ENCODE measurements at places on chromosomes 1 and 21.

DNA sequence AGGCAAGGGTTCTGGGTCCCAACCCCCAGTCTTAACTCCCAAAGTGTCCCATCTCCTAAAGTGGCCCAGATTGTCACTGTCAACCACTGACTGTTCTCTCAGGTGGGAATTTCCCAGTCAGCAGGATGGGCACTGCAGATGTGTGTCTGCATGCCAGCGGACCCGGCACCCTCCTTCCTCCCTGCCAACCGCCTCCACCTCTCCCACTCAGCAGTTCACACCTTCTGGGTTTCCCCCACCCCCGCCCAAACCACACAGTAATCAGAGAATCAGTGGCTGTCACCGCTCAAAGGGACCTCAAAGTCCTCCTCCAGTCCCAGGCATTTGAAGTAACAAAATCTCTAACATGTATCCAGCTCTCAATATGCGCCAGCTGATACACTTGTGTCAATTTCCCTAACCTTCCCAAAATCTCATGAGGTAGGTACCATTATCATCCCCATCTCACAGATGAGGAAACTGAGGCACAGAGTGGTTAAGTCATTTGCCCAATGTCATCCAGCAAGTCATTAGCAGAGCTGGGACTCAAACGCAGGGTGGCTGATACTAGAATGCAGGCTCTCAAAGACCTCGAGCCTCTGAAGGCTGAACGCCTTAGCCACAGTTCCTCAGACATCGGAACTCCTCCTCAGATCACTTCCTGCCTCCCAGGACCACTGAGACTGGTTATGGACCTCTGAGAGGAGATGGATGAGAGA is 4.8 kb downstream of the RUNX3 start:
- peak; percentile 59 for DNase-seq

- no peak for DNase-seq
Observed at GRCh38 chr1:160567858-160568682, 11.2 kb downstream of the CD84 start.

GRCh38 chr1:145747398-145748247 is 28.3 kb downstream of the CD160 start:
- no peak for DNase-seq

- DNase-seq: no peak
Observed at GRCh38 chr1:235240960-235241359, 79.9 kb upstream of the RBM34 start.

- DNase-seq: no peak
Observed at GRCh38 chr1:157202331-157202730, 64.1 kb upstream of the ETV3 start.

- DNase-seq: no peak
Observed at GRCh38 chr1:87888446-87888845, 559.8 kb downstream of the LMO4 start.

GRCh38 chr1:170192546-170192945 is 46.8 kb downstream of the NTMT2 start:
- DNase-seq: no peak

DNA sequence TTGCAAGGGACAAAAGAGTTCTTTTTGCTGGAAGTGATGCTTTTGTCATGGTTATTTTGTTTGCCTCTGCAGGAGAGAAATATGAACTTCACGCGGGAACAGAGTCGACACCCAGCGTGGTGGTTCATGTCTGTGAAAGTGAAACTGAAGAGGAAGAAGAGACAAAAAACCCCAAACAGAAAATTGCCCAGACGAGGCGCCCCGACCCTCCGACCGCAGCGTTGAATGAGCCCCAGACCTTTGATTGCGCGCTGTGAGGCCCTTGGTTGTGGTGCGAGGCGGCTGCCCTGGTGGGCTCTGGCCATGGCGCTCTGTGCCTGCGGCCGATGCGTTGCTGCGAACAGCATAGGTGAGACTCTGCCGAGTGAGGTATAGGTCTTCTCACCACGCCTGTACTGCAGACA is 20.9 kb upstream of the NCMAP start:
- peak; percentile 71 for DNase-seq

DNA sequence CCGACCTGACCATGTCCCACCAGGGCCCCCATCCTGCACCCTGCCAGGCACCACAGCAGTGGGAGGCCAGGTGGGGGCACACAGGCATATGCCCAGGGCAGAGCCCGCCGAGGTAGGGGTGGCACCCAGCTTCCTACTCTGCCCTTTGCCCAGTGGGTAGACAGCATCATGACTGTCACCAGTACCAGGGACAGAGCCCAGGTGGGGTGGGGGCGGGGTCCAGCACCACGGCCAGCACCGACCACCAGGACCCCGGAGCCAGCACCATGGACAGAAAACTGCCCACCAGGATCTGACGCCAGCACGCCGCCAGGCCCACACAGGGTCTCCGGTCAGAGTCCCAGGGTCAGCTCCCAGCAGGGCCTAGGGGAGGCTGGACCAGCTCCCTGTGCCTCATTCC is 3.8 kb downstream of the TAS1R3 start:
- DNase-seq: no peak

GRCh38 chr1:224541072-224541790 is 74.9 kb upstream of the CNIH3 start:
- DNase-seq: no peak

DNA sequence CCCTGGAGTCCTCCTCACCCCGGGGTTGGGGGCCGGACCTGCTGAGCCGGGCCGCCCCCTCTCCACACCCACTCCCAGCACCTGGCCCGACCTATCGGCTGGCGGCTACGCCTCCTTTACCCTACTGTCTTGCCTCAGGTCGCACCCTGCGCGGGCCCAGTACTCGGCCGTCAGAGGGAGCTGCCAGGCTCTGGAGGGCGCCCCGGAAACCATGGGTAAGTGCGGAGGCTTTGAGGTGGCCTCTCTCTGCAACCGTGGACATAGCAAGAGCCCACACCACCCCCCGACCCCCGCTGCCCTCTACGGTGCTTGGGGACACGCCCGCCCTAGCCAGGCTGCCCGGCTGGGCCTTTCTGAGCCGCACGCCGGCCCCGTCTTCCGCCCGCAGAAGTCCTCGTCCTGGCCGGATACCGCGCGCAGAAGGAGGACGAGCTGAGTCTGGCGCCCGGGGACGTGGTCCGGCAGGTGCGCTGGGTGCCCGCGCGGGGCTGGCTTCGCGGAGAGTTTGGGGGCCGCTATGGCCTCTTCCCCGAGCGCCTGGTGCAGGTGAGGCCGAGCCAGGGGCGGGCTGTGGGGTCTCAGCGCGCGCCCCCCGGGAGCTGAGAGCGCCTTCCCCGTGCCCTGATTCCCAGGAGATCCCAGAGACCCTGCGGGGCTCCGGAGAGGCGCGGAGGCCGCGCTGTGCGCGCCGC is at the start of gene SH3D21:
TSS of gene SH3D21 (plus strand) at position 159 of the 692 bp plus-strand sequence. CDS start at position 212, 53 bp downstream.
- no peak for DNase-seq

GRCh38 chr21:38436341-38436740 is 61.9 kb downstream of the ERG start:
- no peak for DNase-seq

- DNase-seq: peak; percentile 20
Observed at GRCh38 chr1:32361674-32362473, 411 bp downstream of the FAM229A start.

GRCh38 chr1:156111355-156111962 is 3.1 kb upstream of the LMNA start:
- DNase-seq: no peak

- no peak for DNase-seq
Observed at GRCh38 chr1:52738893-52739292, 12.6 kb downstream of the ZYG11B start.

GRCh38 chr1:16206547-16207317 is 5.7 kb downstream of the ARHGEF19 start:
- peak; percentile 89 for DNase-seq

- no peak for DNase-seq
Observed at GRCh38 chr1:54122135-54122751, 30.6 kb downstream of the CDCP2 start.

- DNase-seq: no peak
Observed at GRCh38 chr1:168535536-168535935, 8.3 kb downstream of the XCL2 start.

- DNase-seq: no peak
Observed at GRCh38 chr1:206982216-206982615, 12.0 kb upstream of the FCAMR start.

DNA sequence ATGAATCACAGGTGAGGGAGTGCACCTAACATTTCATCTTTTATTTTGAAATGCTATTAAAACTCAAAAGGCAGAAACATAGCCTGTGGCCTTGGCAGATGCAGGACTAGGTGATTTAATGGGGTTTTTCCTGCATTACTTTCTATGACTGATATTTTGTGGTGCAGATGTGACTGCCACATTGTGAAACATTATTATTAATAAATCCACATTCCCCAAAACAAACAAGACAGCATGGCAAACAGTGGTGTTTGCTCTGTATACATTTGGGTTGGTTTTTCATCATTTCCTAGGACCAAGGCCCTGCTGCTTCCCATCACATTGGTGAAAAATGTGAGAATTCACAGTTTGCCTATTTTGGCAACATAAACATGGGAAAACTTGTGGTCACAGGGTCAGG is 247.6 kb upstream of the SGIP1 start:
- no peak for DNase-seq

DNA sequence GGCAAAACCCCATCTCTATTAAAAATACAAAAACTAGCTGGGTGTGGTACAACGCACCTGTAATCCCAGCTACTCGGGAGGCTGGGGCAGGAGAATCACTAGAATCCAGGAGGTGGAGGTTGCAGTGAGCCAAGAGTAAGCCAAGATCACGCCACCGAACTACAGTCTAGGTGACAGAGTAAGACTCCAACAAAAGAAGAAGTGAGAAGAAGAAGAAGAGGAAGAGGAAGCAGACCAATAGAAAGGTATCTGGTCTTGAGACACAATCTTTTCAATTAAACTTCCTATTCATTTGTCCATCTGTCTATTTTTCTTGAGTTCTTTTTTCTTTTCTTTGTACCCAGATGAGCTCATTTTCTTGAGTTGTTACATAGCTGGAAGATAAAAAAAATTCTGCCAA is 55.7 kb upstream of the ACADM start:
- DNase-seq: no peak

GRCh38 chr21:22754746-22755145 is 1756.5 kb downstream of the NCAM2 start:
- no peak for DNase-seq

- no peak for DNase-seq
Observed at GRCh38 chr1:118210723-118211110, 25.7 kb upstream of the SPAG17 start.

DNA sequence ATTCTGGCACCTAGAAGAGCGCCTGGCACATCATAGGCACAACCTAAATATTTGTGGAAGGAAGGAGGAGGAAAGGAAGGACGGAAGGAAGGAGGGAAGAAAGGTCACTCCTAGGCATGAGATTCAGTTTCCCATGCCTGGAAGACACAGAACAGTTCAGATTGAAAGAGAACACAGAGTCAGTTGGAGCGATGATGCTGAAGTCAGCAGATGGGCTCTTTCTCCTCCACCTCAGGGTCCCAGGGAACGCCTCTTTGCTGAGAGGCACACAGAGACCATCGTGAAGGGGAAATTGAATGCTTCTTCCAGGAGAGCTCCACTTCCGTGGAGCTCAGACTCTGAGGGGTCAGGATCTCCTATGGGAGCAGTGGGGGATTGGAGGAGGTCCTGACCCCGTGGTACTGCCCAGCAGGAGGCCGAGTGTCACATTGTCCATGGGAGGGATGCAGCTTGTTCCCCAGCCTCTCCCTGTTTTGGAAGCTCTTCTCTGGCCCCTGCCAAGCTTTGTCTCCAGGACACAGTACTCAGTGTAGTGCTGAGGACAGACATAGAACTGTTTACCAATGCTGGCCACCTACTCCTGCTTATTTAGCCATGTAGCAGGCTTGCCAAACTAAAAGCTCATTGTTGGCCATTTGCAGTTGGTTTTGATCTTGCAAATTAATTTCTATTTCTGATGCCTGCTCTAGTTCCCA is 2.4 kb downstream of the MYBPHL start:
- DNase-seq: no peak

GRCh38 chr1:59092126-59092525 is 204.8 kb upstream of the FGGY start:
- no peak for DNase-seq

DNA sequence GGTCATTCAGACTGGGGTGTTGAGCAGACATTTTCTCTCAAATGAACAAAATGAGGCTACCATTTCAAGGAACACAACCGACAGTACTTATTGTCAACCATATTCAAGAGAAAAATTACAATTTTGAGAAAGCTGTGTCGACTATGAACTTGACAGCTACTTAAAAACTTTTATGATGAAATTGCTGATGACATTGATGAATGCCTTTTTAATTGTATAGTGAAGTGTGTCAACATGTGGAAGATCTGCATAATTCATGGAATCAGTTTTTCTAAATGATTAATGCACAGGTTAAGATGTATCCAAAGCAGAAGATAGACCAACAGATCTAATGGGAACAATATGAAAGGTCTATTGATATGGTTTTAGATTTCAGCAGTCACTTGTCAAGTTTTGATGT is 34.6 kb upstream of the DARS2 start:
- DNase-seq: no peak

- no peak for DNase-seq
Observed at GRCh38 chr1:180927348-180927747, 14.7 kb downstream of the KIAA1614 start.

DNA sequence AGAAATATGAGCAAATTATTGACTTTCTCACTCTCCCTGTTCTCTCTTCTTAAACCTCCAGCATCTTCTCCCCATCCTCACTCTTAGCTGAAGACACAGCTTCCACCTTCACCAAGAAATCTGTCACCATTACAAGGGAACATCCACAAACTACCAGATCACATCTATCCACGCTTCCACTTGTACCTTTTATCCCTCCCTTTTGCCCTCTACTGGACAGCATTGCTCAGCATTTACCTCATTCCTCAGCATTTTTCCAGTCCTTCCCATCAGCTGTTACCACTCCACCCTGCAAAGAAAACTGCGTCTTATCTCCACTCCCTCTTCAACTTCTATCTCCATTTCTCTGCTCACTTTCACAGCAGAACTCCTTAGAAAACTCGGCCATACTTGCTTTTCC is 42.6 kb downstream of the KCNJ6 start:
- DNase-seq: no peak

GRCh38 chr1:203720242-203720641 is 44.7 kb upstream of the LAX1 start:
- DNase-seq: no peak

DNA sequence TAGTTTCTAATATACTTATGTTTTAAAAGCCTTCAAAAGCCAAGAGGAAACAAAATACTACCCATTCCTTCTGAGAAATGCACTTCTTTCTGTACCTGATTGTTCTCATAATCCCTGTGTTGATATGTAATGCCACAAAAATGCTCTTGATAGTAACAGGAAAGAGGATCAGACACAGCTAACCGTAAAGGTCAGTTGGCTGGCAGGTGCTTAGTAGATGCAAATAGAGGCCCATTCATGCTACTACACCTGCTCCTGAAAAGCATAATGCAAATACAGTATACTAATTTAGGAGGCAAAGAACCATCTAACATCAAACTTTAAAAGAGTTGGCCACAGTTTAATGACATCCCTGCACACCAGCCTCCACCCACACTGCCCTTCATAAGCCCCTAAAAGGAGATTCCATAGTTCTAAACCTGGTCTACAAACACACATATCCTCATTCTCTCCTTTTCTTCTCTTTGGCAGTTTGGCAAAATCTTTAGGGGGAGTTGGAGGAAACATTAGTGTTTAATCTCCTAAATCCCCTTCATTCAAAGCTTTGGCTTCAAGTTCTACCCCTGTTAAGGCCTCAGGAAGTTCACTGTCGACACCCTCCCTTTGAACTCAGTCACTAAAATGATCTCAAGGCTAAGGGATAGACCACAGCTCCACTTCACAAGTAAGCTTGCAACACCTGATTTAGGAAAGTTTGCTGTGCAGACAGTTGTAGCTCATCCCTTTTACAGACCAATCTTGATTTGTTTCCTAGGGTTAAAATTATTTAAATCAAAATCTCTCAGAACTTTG is 2.9 kb upstream of the CD46 start:
- DNase-seq: no peak

GRCh38 chr1:220526294-220526693 is 1.6 kb upstream of the MARK1 start:
- no peak for DNase-seq
